ENCODE measurements at places on chromosomes 6 and 20. TPM values are rescaled to one million over a fixed set of nuclear protein-coding genes. Genes with fewer than 3 reads are reported as not detected.

DNA sequence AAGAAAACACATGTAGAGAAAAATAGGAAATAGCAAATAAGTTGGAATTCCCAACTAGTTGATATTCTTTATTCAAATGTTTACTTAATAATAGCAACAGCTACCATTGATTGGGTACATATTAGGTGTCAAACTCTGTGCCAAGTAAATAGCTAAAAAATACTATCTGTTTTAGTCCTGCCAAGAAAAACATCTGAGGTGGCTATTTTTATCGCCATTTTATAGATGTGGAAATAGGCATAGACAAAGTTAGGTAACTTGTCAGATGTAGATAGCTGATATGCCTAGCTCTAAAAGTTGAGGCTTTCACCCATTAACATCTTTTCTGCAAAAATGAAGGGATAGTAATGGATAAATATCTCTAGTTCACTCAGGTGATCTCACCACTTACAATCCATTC lies 549.2 kb upstream of the ID4 start:
- DNase-seq, result no peak

GRCh38 chr6:12047304-12047703 lies 35.2 kb downstream of the HIVEP1 start:
- DNase-seq, result no peak

GRCh38 chr6:33008944-33009861 lies at the start of gene HLA-DOA:
Gene HLA-DOA, minus strand, starts transcription at chr6:33009591.
- DNase-seq, result no peak

- DNase-seq, result no peak
Observed at GRCh38 chr6:21595285-21596144, 2.0 kb downstream of the SOX4 start.

DNA sequence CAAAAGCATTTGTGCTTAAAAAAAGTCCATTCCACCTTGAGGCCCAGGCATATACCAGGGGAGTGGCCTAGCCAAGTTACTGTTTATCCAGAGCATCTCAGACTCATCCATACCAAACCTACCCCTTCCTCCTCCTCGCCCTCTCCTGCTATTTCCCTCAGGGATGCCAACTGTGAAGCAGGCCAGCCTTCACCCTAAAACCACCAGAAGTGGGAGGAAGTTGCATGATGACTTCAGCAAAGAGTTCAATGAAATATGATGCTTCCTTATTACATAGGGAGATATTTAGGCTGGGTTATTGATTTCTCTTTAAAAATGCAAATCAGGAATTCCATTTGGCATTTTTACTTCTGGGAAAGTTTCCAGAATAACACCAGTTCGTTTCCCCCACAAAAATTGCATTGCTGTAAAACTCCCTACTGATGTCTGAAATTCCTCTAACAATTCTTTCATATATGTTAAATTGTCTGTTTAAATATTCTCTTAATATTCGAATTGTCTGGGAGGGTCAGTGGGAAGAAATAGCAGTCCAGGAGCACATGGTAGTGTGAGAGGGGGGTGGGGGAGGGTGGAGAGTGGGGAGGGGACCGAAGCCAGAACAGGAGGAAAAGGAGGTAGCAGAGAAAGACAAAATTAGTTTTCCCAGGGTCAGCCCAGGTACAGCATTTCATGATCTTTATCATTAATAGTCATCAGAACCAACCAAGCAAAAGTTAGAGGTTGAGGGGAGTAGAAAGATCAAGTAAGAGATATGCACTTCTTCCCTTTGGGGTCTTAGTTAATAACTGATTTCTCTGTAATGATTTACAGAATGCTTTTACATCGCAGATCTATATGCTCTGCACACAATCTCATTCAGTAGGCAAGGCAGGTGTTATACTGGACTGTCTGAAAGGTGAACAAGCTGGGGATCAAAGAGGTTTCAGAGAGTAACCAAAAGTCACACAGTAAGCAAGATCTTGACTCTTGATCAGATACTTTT lies 1.7 kb upstream of the TCP11 start:
- DNase-seq, result peak; percentile 48

GRCh38 chr6:52164319-52165094 lies 21.7 kb upstream of the IL17A start:
- no peak for DNase-seq

GRCh38 chr20:34675993-34676641 lies 775 bp downstream of the PIGU start:
- DNase-seq, result peak; percentile 10

DNA sequence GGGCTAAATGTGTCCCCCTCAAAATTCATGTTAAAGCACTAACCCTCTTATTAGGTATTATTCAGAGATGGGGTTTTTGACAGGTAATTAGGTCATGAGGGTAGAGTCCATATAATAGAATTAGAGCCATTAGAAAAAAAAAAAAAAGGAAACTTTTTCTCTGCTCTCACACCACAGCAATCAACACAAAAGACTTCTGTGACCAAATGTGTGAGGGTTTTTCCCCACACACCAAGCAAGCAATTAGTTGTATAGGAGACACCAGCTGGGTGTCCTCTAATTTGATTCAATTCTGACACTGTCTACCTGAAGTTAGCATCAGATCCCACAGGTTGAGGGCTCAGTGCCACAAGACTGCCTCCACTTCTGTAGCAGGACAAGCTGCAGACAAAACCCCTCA lies 64.6 kb upstream of the GMDS start:
- no peak for DNase-seq

- DNase-seq, result no peak
Observed at GRCh38 chr6:157721830-157722229, 101.2 kb upstream of the SNX9 start.

GRCh38 chr20:37381621-37382471 lies 35.9 kb downstream of the SRC start:
- no peak for DNase-seq

DNA sequence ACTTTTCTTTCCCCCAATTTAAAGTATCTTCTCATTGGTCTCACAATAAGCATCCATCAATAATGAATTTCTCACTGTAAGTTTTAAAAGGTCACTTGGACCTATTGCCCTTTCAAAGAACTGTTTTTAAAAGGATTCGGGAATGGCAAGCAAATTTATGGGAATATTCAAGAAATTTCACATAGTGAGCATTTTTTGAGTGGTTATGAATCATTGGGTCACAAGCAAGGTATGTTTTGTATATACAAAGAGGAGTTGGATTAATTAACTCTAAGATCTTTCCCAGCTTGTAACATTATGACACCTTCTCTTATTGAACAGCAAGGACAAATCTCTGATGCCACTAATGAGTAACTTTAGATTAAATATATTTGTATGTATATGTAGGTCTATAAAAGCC lies 165.0 kb downstream of the MOXD1 start:
- peak; percentile 40 for DNase-seq

GRCh38 chr6:96917098-96917497 lies 7.4 kb upstream of the KLHL32 start:
- DNase-seq, result no peak

- DNase-seq, result no peak
Observed at GRCh38 chr6:12947151-12947871, 230.7 kb downstream of the PHACTR1 start.

DNA sequence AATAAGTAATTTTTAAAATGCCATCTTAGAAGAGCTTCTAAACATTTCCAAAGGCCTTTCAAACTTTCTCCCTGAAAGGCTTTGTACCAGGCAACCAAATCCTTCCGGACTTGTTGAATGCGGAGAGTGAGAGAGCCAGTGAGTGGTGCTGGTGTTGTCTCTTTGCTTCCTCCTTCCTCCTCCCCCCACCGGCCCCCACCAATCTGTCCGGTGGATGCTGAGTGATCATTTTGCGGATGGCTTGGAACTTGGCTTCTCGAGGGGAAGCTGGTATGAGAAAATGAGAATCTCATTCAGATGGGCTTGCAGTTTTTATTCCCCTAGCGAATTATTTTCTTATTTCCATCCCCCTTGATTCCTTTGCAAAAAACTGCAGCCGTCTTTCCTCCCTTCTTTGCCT lies 97.3 kb downstream of the ANKRD60 start:
- DNase-seq, result no peak

GRCh38 chr6:125888989-125889656 lies 67.4 kb upstream of the HINT3 start:
- peak; percentile 31 for DNase-seq

GRCh38 chr20:48889140-48889790 lies 32.2 kb upstream of the ARFGEF2 start:
- DNase-seq, result no peak

DNA sequence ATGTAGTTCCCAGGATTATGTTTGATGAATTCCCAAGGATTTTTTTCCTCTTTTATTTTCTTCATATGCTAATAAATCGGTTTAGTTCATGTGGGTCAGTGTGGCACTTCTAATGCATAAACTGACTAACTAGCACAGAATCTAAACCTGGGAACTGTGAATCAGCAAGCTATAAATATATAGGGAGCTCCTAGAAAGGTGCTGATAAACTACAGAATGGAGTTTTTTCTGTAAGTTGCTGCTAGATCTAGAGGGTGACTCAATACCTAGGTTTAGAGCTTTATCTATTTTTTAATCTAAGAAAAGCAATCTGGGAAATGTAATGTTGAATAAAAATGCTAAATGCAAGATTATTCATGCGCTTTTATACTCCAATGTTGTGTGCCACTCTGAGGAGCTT lies 118.8 kb upstream of the PTCHD4 start:
- no peak for DNase-seq

DNA sequence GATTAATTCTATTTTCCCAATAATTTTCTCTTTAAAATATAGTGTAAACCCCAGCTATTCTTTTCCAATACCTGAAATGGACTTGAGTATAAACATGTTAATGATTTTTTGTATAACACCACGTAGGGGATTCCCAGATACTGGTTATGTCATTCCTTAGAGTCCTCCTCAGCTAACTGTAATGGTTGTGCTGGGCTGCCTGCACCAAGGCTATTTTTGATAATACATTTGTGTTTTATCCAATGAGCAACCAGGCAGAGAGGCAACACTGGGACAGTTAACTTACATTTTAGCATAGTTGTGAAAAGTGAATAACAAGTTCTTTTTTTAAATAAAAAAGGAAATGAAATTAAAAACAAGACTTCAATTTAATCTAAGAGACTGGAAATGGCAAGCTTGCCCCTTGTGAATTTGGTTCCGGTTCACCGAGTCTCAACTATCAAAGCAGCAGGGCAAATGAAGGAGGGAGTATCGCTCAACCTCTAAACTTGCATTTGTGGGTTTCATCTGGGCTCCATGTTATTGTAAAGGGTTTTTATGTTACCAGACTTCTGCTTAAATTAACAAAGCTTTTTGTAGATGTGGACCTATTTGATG lies 18.8 kb upstream of the BACH2 start:
- DNase-seq, result no peak

DNA sequence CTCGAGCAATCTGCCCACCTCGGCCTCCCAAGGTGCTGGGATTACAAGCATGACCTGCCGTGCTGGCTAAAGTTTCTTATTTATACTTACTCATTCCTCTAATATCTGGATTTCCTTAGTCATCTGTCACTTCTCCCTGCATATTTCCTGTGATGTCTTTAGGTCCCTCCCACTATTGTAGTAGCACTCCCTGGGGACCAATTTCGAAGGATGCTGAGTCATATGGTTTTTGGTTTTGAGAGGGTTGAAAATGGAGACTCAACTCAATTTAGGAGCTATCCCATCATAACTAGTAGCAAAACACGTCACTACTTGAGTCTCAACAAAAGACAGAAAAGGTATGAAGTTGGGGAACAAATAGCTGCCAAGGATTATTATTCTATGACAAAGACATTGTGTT lies 20.2 kb downstream of the MCUR1 start:
- peak; percentile 68 for DNase-seq

GRCh38 chr6:166169549-166170421 lies 2.1 kb upstream of the TBXT start:
- no peak for DNase-seq

GRCh38 chr20:46928580-46929132 lies 34.0 kb downstream of the EYA2 start:
- no peak for DNase-seq

- no peak for DNase-seq
Observed at GRCh38 chr6:41739041-41739440, 3.6 kb upstream of the TFEB start.

DNA sequence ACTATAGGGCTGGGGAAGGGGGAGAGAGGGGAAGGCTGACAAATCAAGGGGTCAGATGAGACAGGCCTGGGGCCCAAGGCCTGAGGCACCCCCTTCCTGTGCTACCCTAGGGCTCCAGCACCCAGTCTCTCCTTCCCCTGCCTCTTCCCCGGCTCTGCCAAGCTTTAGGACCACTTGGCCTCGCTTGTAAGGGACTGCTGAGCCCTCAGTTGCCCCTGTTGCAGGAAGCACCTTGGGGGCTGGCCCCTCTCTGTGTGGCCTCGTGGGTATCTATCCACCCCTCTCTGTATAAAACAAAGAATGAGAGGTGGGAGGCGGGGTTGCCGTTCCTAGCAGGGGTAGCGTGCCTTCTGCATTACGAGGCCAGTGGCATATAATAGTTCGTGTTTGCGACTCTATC lies 21.4 kb upstream of the SMOC2 start:
- no peak for DNase-seq

DNA sequence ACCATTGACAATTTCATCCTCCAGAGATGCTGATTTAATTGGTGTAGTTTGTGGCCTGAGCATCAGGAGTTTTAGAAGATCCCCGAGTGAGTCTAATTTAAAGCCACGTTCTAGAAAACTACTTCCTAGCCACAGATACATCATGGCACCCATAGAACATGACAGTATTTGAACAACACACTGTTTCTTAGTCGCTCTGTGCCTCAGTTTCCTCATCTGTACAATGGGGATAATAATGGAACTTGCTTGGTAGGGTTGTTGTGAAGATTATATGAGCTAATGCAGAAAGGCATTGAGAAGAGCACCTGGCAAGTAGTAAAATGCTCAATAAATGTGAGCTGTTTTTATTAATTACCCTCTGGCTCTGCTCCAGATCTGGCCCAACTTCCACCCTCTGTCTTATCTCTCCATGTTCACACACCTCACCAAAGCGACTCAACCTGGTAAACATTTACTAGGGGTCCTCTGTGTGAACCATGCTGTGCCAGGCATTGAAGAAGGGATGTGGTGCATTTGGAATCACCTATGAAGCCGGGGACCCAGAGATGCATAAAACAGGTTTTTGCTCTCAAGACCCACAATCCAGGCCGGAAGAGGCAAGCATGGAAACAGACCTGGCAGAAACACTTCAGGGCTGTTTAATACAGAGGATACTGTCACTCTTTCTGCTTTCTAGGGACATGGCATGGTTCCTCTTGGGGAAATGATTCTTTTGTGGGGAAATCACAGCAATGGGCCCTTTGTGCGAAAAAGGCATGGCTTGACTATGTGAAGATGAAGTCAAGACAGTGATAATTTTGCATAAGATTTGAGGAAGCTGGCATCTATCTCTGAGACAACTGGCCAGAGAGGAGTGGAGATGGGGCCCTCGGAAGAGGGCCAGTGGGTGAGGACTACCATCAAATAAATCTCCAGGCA lies 16.2 kb upstream of the MRPS18A start:
- DNase-seq, result no peak

GRCh38 chr6:107864226-107865127 lies 40.4 kb upstream of the SCML4 start:
- no peak for DNase-seq

TFAP2D gene
- not detected for total RNA-seq

ASIP gene
- total RNA-seq, result not detected

TRAM2 gene
- 205 TPM for total RNA-seq

PLG gene
- total RNA-seq, result not detected

PLEKHG1 gene
- not detected for total RNA-seq

RUNX2 gene
- total RNA-seq, result 7.7 TPM

RAD21L1 gene
- total RNA-seq, result 0.36 TPM

TFAP2A gene
- total RNA-seq, result 77.2 TPM

GFRAL gene
- not detected for total RNA-seq

TFEB gene
- 11.7 TPM for total RNA-seq

PPP1R14C gene
- not detected for total RNA-seq

ULBP1 gene
- 12.0 TPM for total RNA-seq
